Articular chondrocyte of knee joint (primary cell): ENCODE measurements at places on chromosomes 2 and 18. TPM values are rescaled to one million over a fixed set of nuclear protein-coding genes. Genes with fewer than 3 reads are reported as not detected.

The MEP1B gene
- total RNA-seq = not detected in 2 replicates

The GRB14 gene
- total RNA-seq = 0.52 and 0.97 TPM in 2 replicates

The RTKN gene
- 14.4 and 16.5 TPM in 2 replicates for total RNA-seq

The ALKAL2 gene
- total RNA-seq = 0.13 and 0.22 TPM in 2 replicates

The ZNF396 gene
- 3.4 and 4.5 TPM in 2 replicates for total RNA-seq
